Vagina (tissue), 2 donors: ENCODE measurements at places on chromosomes 5 and 9. TPM values are rescaled to one million over a fixed set of nuclear protein-coding genes. Genes with fewer than 3 reads are reported as not detected.
A peak's percentile ranks its signal among the peaks of the same experiment; 100 is the strongest.

NSA2 gene
- 119 TPM for total RNA-seq

POLK gene
- total RNA-seq, result 31.4 TPM

BTNL9 gene
- total RNA-seq, result 34.1 TPM

BHMT2 gene
- total RNA-seq, result 4.2 TPM

UCK1 gene
- total RNA-seq, result 37.3 TPM

GTF2H2 gene
- 10.8 TPM for total RNA-seq

GRCh38 chr9:97889941-97890887, 32.1 kb downstream of the TRMO start:
- no peaks in the 10 kb centered on the region for H3K27me3 ChIP-seq
- no peak overlapping the region for H3K27ac ChIP-seq
- no peaks in the 10 kb centered on the region for H3K36me3 ChIP-seq
- DNase-seq, result no peak

- no peak overlapping the region for H3K27ac ChIP-seq
- no peak for DNase-seq
- no peaks in the 10 kb centered on the region for H3K4me1 ChIP-seq
- H3K4me3 ChIP-seq, result no peak overlapping the region
- no peaks in the 10 kb centered on the region for H3K27me3 ChIP-seq
These were observed 1067.7 kb upstream of the COX7C start for GRCh38 chr5:85549836-85550599.

GRCh38 chr5:159319832-159320231, 10.5 kb downstream of the IL12B start:
- H3K27me3 ChIP-seq, result no peaks in the 10 kb centered on the region
- no peak overlapping the region for H3K4me3 ChIP-seq
- DNase-seq, result no peak
- H3K27ac ChIP-seq, result no peak overlapping the region

DNA sequence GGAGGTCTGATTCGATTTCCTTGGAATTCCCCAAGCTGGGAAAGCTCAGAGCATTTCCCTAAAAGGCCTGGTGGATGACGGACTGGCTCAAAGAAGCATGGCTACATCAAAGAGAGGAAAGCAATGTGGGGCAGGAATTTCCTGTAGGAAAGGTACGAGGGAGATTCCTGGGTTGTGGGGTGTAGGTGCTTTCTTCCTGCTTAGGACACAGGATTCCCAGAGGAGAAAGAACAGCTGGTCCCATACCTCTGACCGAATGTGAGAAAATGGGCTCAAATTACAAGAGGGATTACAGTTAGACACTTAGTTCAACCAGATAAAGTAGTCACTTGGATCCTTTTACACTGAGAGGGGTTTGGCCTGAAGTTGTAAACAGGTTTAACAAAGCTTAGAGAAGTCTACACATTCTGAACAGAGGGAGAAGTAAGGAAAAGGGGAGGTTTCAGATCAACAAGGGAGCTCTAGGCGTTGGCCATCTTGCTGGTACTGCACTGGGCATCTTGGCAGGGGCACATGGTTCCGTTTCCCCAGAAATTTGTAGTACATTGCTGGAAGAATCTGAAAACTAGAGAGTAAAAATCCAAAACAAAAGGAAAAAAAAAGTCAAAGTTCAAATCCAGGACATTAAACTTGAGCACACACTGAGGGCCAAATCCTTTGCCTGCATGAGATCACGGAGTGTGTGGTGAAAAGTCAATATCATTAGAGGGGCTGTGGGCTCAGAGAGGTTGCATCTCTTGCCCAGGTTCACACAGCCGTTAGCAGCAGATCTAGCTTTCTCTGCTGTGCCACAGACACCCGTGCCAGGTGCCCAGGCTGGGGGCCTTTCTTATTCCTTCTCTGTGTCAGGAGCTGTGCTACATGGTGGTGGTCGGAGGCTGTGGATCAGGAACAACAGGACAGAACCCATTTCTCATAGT, 171.3 kb downstream of the RGS3 start:
- no peak overlapping the region for H3K4me3 ChIP-seq
- peaks cover 9% of the 10 kb centered on the region for H3K4me1 ChIP-seq
- no peak for DNase-seq
- no peaks in the 10 kb centered on the region for H3K27me3 ChIP-seq

DNA sequence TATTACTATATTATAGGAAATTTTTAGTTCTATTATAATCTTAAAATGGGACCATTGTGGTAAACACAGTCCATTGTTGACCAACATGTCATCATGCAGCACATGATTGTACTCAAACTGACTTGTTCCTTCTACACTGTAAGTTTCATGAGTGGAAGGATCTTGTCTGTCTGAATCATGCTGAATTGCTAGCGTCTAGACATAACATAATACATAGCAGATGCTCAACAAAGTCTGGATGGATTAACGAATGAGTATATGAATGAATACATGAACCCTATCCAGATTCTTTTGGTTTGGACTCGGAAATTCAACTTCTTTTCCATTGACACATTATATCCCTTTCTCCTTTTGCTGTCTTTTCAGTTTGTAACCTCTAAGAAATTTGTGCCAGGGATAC, 429.2 kb upstream of the SGCD start:
- H3K4me1 ChIP-seq, result no peaks in the 10 kb centered on the region
- H3K27me3 ChIP-seq, result no peaks in the 10 kb centered on the region
- DNase-seq, result no peak
- H3K27ac ChIP-seq, result no peak overlapping the region

DNA sequence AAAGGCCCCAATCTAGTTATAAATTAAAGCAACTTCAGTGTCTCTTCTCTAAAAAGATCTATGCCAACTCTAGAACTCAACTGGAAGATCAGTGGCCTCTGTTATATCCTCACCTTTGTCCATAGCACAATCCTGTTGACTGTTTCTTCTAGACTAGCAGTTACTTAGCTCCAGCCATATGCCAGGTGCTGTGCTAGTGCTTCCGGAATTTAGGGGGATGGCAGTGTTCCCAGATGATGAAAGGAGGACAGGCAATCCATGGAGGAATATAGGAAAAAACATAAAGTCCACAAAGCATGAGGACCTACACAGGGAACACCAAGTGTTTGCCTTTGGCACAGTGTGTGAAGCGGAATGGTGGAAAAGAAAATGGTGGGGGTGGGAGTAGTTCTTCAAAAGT, 214.3 kb downstream of the MAPKAP1 start:
- H3K27ac ChIP-seq, result no peak overlapping the region
- no peaks in the 10 kb centered on the region for H3K27me3 ChIP-seq
- no peaks in the 10 kb centered on the region for H3K36me3 ChIP-seq
- no peak for DNase-seq

- DNase-seq, result no peak
- no peaks in the 10 kb centered on the region for H3K36me3 ChIP-seq
- no peak overlapping the region for H3K4me3 ChIP-seq
- H3K27me3 ChIP-seq, result no peaks in the 10 kb centered on the region
- H3K27ac ChIP-seq, result no peak overlapping the region
These were observed 155.7 kb downstream of the NFIB start for GRCh38 chr9:14158136-14158813.

- no peak overlapping the region for H3K27ac ChIP-seq
- no peak for DNase-seq
- peaks cover 23% of the 10 kb centered on the region for H3K4me1 ChIP-seq
- no peaks in the 10 kb centered on the region for H3K27me3 ChIP-seq
These were observed 37.5 kb downstream of the SLC28A3 start for GRCh38 chr9:84303061-84303460.

DNA sequence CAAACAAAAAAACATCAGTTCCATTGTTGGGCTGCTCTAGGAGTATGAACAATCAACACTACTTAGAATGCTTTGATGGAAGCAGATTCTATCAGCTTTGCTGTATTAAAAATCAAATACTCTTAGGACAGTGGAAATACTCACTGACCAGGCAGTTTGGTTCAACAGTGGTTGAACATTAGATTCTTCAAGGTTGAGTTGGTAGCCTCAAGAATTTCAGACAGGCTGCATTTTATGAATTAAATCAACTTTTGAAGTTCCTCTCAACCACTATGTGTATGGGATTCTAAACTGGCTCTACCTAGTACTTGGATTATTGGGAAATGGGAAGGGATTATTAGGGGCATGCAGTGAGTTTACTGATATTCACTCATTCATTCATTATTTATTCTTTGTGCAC, 35.0 kb downstream of the ACTBL2 start:
- no peak overlapping the region for H3K27ac ChIP-seq
- DNase-seq, result no peak
- H3K4me1 ChIP-seq, result peaks cover 16% of the 10 kb centered on the region
- H3K36me3 ChIP-seq, result no peaks in the 10 kb centered on the region

DNA sequence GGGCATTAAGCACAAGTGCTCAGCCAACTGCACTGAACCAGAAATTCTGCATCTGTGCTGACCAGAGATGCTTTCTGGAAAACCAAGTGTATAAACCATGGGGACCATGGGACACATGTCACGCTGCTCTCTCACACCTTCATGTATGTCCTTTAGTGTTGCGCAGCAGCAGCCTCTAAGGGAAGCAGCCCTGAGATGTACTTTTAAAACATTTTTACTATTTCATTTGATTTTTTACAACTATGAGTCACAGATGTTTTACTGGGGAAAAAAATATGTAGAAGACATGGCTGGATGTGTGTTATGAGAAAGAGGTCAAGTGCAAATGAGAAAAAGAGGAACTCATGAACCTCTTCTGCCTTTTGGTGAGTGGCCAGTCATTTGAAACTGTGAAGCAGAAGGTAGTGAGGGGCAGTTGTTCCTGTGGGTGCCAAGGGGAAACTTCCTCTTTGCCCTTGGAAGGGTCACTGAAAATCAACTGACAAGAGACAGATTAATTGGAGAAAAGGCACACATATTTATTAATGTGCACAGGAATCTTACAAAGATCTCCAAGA, 31.4 kb upstream of the SYK start:
- no peak for DNase-seq
- H3K36me3 ChIP-seq, result no peaks in the 10 kb centered on the region
- H3K4me1 ChIP-seq, result no peaks in the 10 kb centered on the region
- no peak overlapping the region for H3K4me3 ChIP-seq

- no peak for DNase-seq
- no peak overlapping the region for H3K27ac ChIP-seq
- peaks cover 8% of the 10 kb centered on the region for H3K4me1 ChIP-seq
- no peak overlapping the region for H3K4me3 ChIP-seq
These were observed 17.7 kb upstream of the UBAC1 start for GRCh38 chr9:135978642-135979546.

DNA sequence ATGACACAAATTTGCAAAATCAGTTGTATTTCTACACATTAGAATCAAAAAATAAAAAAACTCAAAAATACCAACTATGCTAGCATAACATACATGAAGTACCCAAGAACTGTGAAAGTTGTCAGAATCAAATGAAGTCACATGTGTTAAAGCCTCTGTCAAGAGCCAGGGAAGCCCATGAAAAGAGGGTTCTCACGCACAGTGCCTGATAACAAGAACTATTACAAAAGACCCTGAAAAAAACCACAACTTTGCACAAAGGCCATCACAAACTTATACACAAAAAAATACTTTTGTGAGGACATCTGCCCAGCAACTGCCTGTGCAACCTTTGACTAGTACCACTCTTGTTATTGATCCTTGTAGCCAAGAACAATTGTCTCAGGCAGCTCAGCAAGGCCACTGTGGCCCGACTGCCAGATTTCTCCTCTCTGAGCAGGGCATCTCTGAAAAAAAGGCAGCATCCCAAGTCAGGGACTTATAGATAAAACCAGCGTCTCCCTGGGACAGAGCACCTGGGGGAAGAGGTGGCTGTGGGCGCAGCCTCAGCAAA, 28.9 kb upstream of the HNRNPA0 start:
- DNase-seq, result no peak
- H3K4me1 ChIP-seq, result no peaks in the 10 kb centered on the region
- no peak overlapping the region for H3K27ac ChIP-seq
- no peak overlapping the region for H3K4me3 ChIP-seq
- no peaks in the 10 kb centered on the region for H3K36me3 ChIP-seq

DNA sequence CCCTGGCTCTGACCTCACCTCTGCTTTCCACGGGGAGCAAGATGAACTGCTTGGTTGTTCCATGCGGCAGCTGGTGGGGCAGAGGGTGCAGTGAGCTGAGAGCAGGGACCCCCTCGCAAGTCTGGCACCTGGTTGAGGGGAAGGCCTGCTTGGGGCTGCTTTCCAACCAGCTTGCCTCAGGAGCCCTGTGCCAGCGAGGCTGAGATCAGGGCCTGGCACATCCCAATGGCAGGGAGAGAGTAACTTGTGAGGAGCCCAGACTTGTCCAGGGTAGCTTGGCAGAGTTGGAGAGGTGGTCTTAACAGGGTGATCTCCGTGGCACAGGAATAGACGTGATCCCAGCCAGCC, 68.9 kb downstream of the IQGAP2 start:
- no peaks in the 10 kb centered on the region for H3K4me1 ChIP-seq
- DNase-seq, result no peak

DNA sequence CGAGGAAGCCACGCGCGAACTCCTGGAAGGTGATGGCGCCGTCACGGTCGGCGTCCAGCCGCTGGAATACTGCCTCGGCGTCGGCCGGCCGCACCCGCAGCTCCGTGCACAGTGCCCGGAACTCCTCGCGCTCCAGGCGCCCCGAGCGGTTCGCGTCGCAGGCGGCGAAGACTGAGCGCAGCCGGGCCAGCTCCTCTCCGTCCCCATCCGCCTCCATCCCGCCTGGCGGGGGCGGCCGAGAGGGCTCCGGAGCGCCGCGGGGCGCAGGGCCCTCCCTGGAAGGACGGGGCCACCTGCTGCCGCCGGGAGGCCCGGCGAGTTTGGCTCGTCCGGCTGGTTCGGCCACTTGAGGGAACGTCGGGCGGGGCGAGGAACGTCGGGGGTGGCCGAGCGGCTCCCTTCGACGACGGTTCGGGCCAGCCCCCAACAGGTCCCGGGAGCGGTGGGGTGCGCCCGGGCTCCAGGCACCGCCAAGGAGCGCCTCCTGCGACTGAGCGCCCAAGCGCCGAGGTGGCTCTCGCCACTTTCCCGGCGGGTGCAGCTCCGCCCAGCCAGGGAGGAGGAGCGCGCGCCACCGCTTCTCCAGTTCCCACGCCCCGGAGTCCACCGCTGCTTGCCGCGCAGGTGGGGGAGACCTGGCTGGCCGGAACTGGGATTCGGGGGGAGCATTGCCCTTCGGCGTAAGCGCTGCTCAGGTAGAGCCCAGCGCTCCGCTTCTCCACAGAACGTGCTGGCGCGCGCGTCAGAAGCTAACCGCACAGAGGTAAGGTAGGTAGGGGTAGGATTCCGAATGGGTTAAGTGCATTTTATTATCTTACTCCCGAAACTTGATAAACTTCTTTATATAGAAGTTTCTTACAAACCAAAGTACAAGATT, at the start of gene RASEF:
Gene RASEF, minus strand, starts transcription at position 492 of the 877 bp plus-strand sequence. Its CDS starts 275 bp downstream, at position 217.
- H3K4me3 ChIP-seq, result peak within 1 kb of the TSS; percentile 42
- H3K27ac ChIP-seq, result no peak within 1 kb of the TSS
- peaks cover 23% of the 10 kb centered on the region for H3K4me1 ChIP-seq
- no peak for DNase-seq
- no peaks in the 10 kb centered on the region for H3K36me3 ChIP-seq
- no peaks in the 10 kb centered on the region for H3K27me3 ChIP-seq

DNA sequence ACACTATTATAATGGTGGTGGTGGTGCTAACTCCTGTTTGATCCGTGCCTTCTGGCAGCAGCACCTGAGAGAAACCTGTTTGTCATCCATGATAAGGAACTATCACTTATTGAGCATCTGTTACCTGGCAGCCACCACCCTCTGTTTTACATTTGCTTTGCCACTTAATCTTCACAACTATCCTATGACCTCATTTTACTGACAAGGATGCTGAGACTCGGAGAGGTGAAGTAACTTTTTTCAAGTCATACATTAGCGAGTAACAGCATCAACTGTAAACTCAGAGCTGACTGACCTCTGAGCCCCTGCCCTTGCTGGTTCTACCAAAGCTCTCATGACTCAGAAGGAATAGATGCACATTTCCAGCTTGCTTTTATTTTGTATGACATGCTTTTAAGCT, 81.1 kb downstream of the EGFLAM start:
- no peak overlapping the region for H3K4me3 ChIP-seq
- no peaks in the 10 kb centered on the region for H3K4me1 ChIP-seq
- DNase-seq, result no peak
- H3K36me3 ChIP-seq, result no peaks in the 10 kb centered on the region
- no peak overlapping the region for H3K27ac ChIP-seq
- H3K27me3 ChIP-seq, result no peaks in the 10 kb centered on the region
